ENCODE measurements at places on chromosomes 13 and 19. TPM values are rescaled to one million over a fixed set of nuclear protein-coding genes. Genes with fewer than 3 reads are reported as not detected.

ADGRE1 gene
- polyA plus RNA-seq, result 11.2 TPM

PLVAP gene
- not detected for polyA plus RNA-seq

DNA sequence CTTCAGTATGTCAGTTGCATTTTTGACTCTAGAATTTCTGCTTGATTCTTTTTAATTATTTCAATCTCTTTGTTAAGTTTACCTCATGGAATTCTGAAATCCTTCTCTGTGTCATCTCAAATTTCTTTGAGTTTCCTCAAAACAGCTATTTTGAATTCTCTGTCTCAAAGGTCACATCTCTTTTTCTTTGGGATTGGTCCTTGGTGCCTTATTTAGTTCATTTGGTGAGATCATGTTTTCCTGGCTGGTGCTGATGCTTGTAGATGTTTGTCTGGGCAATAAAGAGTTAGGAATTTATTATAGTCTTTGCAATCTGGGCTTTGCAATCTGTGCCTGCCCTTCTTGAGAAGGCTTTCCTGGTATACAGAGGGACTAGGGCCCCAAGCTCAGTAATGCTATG is 18.5 kb upstream of the KBTBD7 start:
- DNase-seq, result no peak
- H3K27me3 ChIP-seq, result no peaks in the 10 kb centered on the region
- peaks cover 3% of the 10 kb centered on the region for H3K4me1 ChIP-seq
- H3K27ac ChIP-seq, result no peak overlapping the region
- no peaks in the 10 kb centered on the region for H3K36me3 ChIP-seq

FNDC3A gene
- polyA plus RNA-seq, result 27.7 TPM

DNA sequence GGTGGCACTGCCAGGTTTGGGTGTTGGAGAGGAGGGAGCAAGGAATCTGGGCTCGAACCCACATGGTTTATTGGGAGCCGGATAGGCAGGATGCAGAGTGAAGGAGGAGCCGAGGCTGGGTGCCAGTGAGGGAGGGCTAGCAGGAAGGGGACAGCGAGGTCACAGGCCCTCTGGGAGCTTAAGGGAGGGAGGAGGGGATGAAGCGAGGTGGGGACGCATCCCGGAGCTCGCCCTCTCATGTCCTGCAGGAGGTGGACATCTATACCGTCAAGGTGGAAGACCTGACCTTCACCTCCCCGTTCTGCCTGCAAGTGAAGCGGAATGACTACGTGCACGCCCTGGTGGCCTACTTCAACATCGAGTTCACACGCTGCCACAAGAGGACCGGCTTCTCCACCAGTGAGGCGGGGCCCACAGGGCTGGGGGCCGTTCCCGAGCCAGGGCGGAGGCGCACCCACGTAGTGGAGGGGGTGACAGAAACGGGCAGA is 3.5 kb upstream of the ADM5 start:
- H3K4me3 ChIP-seq, result no peak overlapping the region
- H3K36me3 ChIP-seq, result peaks cover 57% of the 10 kb centered on the region
- peaks cover 6% of the 10 kb centered on the region for H3K4me1 ChIP-seq
- no peaks in the 10 kb centered on the region for H3K27me3 ChIP-seq

PRR22 gene
- polyA plus RNA-seq, result 0.91 TPM

DNA sequence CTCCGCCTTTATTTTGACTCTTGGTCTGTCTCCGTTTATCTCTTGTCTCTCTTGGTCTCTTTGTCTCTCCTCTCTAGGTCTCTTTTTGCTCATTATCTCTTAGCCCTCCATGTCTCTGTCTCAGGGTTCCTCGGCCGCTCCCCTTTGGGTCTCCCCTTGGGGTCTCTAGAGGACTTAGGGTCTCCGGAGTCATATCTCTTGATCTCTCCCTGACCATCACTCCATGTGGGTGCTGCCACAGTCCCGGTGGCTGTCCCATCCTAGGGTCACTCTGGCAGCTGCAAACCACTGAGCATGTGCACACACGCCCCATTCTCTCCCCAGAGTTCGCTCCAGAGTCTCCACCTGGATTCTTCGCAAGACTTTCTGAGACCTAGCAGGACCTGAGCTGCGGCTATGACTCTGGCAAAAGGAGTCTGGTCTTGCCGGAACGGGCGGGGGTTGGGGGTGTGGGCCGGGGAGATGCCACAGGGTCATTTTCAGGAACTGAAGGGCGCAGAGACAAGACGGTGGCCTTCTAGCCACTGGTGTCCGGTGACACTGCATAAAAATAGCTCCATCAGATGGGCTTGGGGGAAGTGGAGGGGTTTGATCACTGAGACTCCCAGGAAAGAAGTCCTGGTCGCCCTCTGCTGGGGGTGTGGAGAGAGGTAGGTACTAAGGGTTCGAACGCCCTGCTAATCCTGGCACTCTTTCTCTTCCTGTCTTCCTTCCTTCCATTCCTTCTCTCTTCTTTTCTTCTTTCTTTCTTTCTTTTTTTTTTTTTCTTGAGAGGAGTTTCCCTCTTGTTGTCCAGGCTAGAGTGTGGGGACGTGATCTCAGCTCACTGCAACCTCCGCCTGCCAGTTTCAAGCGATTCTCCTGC is 1.2 kb upstream of the KCNA7 start:
- H3K27me3 ChIP-seq, result peaks cover 8% of the 10 kb centered on the region
- no peaks in the 10 kb centered on the region for H3K36me3 ChIP-seq
- H3K4me1 ChIP-seq, result no peaks in the 10 kb centered on the region
- peak; percentile 50 for DNase-seq
- no peak overlapping the region for H3K27ac ChIP-seq

CATSPERD gene
- not detected for polyA plus RNA-seq
